NCI-H1417 (cell line): ENCODE measurements at places on chromosomes 11 and 22.

- DNase-seq: no peak
These were observed 63.2 kb upstream of the EED start for GRCh38 chr11:86181379-86181778.

- no peak for DNase-seq
These were observed 14.0 kb upstream of the APLNR start for GRCh38 chr11:57251037-57251436.

DNA sequence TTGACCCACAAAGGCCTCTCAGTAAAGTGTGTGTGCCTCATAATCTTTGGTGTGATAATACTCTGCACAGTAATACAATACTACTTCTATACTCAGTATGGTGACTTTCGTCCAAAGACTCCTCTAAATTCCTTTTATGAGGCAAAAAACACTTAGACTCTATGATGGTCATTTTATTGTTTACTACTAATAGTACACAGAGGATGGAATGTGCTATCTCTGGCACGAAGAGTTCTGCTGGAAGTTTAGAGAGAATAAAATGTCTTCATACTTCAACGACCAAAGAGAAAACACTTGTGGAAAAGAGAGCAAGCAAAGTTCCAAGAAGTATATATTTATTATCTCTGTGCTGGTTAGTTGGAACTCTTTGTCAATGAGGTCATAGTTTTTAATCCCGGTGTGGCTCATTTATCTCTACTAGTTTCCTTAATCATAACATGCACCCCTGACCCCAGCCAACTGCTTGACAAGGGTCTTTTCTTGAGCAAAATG is 7.5 kb upstream of the CSTF3 start:
- no peak for DNase-seq

DNA sequence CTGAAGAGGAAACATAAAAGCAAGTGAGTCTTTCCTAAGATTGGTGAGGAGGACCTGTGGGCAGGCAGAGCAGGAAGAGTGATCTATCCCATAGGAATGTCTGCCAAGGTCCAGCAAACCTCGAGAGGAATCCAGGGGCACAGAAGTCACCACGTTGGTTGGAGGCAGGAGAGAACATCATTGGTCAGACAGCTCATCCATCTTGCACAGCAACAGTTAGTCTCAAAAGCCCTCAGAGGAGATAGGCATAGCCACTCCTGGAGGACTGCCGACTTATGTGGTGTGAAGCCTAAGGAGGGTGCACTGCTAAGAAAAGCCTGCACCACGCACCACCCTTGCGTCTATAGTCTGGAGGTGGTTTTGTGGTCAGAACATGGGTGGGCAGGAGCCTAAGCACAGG is 109.1 kb downstream of the RASSF10 start:
- DNase-seq: no peak

DNA sequence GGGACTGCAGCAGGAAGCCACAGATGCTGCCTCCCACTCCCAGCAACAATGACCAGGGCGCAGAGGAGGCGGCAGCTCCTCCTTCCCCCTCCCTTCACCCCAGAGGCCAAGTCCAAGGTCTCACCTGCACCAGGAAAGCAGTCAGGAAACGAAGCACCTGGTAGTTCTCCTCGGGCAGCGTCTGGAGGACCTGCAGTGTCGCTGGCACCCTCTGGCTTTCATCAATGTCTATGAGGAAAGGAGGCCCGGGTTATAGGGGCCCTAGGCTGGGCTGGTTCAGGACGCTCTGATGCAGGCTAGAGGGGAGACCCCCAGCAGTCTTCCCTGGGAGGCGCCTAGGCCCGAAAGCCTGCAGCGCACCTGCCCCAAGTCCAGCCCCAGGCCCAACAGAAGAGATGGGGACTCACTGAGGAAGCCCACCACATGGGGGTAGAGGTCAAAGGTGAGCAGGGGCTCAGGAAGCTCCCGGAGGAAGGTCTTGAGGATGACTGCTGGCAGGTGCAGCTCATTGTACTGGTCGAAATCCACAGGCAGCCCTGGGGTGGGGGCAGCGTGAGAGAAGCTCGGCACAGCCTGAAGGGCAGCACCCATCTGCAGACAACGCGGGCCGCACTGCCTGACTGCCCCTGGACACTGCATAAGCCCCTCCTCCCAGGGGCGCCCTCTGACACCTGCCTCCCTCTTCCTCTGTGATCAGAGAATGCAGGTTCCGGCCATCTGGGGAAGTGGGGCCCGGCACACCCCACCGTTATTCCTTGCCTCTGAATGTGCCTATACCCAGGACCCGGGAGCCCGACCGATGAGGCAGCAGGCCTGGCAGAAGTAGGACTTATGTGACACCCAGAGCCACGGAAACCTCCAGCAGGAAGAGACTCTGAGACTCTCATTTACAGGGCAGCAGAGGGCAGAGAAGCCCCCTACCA is 20.9 kb downstream of the ARHGAP1 start:
- no peak for DNase-seq
